Hepatic stellate cell (primary cell): ENCODE measurements at places on chromosomes 6 and 20.
A peak's percentile ranks its signal among the peaks of the same experiment; 100 is the strongest.

GRCh38 chr6:106188104-106188794, 102.1 kb downstream of the PRDM1 start:
- no peak for DNase-seq

GRCh38 chr20:35617397-35618262, 2.0 kb downstream of the SPAG4 start:
- DNase-seq, result peak; percentile 59

DNA sequence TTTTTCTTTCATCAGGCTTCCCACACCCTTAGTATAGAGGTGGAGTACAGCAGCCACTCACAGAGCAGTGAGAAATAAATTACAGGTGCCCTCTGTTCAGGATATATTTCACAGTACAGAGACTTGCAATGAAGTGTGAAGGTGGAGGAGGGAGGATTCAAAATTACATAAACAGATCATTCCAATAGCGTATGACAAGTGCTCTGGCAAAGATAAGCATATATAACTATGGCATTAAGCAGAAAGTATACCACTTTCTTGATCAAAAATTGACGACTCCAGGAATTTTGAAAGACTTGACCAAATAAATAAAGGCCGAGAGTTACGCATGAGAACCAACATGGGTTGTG, 108.7 kb downstream of the GPX5 start:
- DNase-seq, result no peak

DNA sequence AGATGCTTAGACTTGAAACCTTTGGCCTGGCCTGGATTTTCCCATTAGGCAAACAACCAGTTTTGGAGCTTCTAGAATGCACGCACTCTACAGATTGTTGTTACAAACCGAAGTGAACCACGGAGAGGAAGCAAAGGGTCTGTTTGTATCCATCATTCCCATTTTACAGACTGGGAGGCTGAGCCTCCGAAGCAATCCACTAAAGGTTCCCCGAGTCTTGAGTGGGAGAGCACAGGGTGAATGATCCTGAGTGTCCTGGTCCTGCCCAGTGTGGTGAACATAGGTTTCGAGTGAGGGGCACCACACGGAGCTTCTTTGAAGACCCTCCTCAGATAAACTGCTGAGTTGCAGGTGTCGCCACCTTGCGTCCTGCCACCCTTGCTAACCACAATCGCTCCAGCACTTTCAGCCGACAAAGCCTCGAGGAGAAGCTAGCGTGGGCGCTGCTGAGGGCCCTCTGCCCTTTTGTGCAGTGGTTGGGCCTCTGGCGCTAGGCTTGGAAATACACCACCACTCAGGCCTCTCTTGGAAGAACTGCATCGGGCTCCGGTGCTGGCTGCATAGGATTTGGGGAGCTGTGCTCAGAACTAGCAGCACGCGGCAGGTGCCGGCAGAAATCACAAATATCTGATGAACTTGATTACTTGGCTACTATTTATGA, 1.4 kb upstream of the PRDM13 start:
- no peak for DNase-seq

- no peak for DNase-seq
Measured at GRCh38 chr6:75940564-75940963, 131.9 kb downstream of the IMPG1 start.

- no peak for DNase-seq
Measured at GRCh38 chr6:25714765-25715164, 39.8 kb upstream of the SLC17A4 start.

- DNase-seq, result no peak
Measured at GRCh38 chr20:56574531-56575142, 41.6 kb downstream of the FAM209B start.

GRCh38 chr20:23399568-23400241, 21.6 kb downstream of the NAPB start:
- DNase-seq, result peak; percentile 6

DNA sequence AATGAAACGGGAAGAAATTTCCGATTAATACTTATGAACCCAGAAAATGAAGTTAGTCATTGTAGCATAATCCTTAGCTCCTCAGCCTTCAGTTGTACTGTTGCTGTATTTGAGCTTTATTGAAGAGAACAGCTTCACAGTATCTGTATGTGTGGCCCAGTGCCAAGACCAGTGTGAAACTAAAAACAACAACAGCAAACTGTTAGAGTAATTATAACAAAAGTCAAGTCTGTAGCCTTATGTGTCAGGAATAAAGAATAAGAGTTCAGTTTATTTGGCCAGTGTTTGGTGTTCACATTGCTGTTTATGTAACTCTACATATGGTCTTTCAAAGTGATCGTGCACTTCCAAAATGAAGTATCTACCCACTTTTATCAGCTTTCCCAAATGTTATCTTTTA, 70.9 kb downstream of the ARID1B start:
- no peak for DNase-seq

DNA sequence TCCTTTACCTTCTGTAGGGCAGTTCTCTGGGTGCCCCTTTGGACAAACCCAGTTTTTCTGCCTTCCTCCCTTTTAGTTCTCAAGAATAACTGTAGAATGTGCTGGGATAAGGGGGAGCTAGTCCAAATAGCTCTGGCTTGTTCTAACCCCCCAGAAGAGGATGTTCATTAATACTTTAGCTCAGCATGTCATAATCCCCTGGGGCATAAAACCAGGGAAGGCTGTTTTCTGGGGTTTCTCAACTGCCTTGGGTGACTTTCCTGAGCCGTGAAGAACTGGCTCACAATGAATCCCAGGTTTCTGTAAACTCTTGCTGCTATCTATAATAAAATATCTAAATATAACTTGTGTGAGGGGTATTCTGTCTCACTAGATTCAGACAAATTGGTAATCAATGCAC, 44.5 kb upstream of the RNF217 start:
- DNase-seq, result no peak

DNA sequence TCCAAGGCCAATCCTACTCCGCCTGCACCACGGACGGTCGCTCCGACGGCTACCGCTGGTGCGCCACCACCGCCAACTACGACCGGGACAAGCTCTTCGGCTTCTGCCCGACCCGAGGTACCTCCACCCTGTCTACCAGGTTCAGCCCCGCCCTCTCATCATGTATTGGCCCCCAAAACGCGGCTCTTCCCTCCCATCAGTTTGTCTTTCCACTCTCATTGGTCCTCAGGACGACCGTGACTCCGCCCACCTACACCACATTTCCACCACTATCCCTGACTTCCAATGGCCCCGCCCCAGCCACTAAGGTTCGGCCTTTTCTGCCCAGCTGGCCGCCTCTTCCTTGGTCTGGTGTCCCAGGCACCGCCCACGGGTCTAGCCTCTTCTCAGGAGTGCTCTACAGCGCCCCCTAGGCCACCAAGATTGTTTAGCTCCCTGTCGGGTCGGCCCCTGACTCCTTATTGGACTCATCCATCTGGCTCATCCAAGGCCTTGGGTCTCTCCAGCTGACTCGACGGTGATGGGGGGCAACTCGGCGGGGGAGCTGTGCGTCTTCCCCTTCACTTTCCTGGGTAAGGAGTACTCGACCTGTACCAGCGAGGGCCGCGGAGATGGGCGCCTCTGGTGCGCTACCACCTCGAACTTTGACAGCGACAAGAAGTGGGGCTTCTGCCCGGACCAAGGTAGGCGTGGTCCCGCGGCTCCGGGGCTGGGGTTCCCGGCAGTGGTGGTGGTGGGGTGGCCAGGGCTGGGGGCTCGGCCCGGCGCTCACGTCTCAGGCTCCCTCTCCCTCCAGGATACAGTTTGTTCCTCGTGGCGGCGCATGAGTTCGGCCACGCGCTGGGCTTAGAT, 3.1 kb downstream of the MMP9 start:
- peak; percentile 40 for DNase-seq

DNA sequence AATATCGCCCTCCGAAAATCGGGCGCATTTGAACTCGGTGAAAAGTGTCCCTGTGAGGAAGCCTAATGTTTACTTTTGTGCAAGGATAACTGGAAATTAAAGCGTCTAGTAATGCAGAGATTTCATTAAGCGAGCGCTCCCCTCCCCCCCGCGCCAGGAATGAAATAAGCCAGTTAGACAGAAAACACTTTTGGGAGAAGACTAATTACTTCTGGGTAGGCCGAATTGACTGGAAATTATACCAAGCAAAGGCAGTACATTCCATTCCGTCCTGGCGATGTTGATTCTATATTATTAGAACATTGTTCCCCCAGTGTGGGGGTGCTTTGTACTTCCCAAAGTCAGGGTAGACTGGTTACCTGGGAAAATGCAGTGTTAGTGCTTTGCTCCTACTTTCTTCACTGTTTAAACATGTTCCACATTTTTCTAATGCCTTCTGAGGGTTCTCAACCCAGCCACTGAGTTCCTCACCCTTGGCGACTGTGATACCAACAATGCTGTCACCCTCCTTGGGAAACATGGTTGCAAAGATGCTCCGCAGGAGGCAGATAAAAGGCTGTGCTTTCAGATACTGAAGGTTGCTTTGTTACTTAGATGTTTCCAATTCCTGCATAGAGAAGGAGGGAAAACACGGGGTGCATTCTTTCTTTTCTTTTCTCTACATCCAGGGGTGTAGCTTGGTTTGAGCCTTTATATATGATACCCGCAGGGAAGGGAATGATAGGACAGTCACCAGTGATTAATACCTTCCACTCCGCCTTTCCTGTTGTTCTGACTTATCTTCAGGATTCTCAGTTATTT, 2.6 kb downstream of the GJA1 start:
- peak; percentile 26 for DNase-seq

GRCh38 chr6:47267301-47267700, 42.4 kb downstream of the TNFRSF21 start:
- DNase-seq, result no peak

DNA sequence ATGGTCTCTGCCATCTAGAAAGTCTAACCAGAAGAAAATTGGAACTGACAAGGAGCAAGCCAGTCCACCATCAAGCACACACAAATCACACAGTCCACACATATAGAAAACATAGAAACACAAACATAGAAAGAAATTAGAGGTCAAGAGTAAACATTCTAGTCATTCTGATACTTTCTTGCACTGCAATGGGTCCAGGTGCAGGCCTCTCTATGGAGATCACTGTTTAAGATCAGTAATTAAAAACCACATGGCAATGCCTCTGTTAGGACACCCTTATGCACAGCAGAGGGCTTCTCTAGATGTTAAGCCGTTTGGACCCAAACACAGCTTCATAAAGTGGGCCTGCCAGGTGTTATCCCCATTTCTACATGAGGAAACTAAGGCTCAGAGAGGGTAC, 42.8 kb upstream of the SLC22A23 start:
- no peak for DNase-seq

DNA sequence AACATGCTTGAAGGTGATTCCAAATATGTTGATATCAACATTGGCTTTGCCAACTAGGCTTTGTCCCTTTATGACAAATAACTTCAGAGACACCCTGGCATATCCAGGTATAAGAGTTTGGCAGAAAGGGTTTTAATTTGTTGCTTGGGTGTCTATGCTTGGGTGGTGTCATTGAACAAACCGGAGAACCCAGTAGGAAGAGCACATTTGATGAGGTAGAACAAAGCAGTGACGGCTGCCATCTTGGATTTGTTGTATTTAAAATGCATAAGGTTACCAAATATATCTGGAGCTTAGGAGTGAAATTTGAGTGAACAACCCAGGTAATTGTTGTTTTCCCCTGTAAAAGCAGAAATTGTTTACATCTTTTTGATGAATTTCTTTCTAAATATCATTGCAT, 503.7 kb upstream of the JARID2 start:
- DNase-seq, result no peak

DNA sequence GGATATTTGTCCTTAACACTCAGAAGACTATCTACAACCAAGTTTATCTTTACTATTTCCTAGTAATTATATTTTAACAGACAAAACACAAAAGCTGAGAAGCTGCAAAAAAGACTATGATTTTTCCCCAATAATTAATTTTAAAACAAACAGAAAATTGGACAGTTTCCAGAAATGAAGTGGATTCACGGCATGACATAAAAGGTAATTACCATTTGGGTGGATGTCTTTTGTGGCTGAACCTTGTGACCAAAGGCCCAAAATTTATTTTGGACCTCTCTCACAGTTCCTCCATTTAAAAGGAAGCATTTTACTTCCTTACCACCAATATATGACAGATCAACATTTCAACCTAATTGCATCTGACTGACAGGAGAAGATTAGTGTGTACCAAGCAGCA, 90.2 kb downstream of the GMDS start:
- no peak for DNase-seq

DNA sequence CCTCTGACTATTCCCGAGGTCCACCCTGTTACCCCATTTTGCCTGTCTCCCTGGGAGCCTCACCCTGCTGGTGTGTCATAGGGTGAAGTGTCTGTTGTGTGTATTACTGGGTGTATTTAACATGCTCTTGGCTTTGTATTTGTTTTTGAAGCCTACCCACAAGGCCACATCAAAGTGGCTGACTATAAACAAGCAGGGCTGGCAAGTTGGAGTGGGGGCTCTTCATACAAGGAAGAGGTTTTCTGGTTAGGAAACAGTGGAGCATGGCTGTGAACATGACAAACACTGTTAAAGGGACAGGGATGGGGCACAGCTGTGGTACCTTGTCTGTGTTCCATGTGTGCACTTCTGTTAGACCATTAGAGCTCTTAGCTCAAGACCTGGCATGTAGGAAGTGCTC, 26.3 kb downstream of the HECA start:
- no peak for DNase-seq

DNA sequence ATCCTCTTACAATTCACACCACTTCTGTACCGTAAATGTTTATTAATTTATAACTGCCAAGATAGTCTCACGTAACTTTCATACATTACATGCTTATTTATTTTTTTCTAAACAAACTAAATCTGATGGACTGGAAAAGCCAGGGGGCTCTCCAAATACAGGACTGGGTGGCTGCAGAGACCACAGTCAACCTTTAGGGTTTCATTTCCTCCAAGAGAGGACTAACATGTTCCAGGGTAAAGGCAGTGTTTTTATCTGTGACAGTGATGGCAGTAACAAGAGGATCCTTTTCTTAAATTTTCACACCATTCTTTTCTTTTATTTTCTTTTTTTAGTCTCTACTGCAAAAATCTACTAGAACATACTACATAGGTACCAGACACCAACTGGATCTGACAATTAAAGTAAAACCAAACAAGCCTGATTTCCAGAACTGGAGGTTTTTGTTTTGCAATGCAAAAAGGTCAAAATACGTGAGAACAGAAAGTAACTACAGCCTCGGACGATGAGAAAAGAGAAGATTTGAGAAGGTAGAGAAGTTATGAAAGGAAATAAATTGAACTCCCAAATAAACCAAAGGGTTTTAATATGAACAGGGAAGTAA, 1.2 kb downstream of the LMBRD1 start:
- DNase-seq, result peak; percentile 6

GRCh38 chr6:63492476-63492875, 79.8 kb upstream of the LOC128125822 start:
- no peak for DNase-seq

DNA sequence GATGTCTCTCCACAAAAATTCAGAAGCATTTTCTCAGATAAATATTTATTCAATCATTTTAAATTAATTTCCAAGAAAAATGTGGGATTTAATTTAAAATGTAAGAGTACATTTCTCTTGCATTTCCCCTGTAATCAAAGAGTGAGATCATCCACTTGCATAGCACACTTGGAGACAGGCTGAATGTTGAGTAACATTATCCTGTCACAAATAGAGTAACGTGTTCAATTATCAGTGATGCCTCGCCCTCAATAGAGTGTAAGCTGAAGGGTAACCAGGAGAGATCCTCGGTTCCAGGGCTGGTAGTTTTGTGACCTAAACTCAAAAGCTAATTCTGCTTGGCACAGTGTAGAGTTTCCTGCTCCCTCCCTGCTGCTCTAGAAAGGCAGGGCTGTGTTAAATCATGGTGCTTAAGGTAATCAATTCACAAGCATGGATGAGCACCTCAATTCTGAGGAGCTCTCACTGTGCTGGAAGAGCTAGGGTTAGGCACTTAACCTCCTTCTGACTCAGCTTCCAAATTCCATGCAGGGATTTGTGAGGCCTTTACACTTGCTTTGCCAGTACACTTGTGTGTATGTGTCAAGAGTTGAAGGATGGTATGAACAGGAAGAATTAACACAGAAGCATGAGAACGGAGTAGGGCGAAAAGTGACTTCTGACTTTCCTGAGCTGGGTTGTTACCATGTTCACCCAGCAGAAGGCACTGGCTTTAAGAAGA, 56.6 kb downstream of the MMUT start:
- DNase-seq, result no peak
